ENCODE measurements at places on chromosomes 16 and 17.
A peak's percentile ranks its signal among the peaks of the same experiment; 100 is the strongest.

DNA sequence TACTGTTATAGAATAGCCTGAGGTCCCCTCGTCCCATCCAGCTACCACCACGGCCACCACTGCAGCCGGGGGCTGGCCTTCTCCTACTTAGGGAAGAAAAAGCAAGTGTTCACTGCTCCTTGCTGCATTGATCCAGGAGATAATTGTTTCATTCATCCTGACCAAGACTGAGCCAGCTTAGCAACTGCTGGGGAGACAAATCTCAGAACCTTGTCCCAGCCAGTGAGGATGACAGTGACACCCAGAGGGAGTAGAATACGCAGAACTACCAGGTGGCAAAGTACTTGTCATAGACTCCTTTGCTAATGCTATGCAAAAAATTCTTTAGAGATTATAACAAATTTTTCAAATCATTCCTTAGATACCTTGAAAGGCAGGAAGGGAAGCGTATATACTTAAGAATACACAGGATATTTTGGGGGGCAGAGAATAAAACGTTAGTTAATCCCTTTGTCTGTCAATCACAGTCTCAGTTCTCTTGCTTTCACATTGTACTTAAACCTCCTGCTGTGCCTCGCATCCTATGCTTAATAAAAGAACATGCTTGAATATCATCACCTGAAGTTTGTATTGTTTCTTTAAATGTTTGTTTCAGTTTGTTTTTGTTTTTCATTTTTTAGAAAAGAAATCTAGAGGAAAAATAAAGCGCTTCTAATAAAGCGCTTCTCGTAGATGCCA, 388.3 kb downstream of the MAF start:
- no peak for DNase-seq

DNA sequence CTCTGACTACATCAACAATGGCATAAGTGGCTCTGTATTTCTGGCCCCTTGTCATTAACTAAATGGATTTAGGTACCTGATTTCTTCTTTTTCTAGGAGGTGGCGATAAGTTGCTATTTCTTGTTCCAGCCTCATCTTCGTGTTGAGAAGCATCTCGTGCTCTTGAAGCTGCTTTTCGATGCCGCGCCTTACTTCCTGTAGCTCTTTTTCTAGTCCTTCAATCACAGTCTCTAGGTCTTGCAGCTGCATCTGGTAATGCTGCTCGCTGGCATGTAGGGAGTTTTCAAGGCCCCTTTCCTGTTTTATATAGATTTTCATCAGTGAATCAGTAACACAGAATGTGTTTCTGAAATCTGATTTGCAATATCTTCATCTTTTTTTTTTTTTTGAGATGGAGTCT, 5.1 kb downstream of the KRT222 start:
- no peak for DNase-seq

- DNase-seq: no peak
Measured at GRCh38 chr16:69724414-69724873, 1.9 kb downstream of the NQO1 start.

DNA sequence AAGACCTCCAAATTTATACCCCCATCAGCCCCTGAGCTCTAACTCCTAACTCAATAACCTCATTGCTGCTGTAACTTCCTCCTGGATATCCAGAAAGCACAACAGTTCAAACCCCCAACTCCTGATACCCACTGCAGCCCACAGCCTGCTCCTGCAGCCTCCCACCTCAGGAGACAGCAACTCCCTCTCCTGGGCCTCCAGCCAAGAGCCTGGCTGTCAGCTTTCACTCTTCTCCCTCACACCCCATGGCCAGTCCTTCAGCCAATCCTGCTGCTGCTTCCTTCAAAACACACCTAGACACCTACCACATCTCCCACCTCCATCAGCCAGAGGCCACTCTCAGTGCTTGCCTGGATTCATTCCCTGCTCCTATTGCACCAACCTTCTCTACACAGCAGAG, 5.4 kb downstream of the GINS2 start:
- no peak for DNase-seq

DNA sequence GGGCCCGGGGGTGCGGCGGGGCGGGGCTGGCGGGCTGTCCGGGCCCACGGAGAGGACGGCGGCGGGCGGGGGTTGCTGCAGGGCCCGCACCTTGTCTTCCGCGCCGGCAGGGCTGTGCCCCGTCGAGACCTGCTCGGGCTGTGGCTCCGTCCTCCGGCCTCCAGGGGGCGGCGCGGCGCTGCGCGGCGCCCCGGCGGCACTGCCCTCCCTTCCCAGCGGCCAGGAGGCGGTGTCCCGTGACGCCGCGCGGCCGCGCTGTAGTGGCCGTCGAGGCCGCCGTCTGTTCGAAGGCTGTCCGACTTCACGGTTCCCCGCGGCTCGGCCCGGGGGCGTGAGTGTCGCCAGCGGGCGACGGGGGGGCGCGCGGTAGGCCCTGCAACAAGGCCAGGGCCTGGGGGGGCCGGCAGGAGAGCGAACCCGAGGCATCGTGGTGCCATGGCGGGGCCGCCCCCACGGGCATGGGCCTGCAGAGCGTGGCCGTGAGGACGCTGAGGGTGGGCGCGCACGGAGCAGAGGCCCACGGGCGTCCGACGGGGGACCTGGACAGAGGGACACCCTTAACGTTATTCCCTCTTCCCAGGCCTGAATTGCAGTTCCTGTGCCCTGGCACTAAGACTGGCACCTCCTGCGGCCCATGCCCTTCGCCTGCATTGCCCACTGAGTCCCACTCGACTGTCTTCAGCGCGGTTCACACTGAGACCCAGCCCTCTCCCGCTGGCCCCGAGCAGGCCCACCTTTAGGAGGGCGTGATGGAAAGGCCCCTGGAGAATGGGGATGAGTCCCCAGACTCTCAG, at the start of gene PLEKHG4:
TSS of gene PLEKHG4 (plus strand) at position 237 of the 794 bp plus-strand sequence. CDS start at position 750, 513 bp downstream.
- DNase-seq: peak; percentile 76

DNA sequence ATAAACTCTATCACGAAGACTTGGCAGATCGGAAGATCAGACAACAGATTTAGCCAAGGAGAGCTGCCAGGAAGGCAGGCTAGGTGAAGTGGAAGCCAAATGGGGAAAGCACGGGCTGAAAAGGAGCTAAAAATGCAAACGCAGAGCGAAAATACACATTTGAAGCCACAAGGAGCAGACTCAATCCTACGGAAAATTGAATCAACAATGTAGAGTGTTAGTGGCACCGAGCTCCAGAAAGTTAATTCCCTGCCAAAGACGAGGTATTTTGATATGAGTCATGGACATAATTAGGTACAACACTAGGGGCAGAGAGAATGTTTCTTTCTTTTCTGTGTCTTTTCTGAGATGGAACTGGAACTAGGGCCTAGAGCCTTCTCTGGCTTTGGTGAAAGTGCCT, 20.7 kb downstream of the GSG1L start:
- no peak for DNase-seq

DNA sequence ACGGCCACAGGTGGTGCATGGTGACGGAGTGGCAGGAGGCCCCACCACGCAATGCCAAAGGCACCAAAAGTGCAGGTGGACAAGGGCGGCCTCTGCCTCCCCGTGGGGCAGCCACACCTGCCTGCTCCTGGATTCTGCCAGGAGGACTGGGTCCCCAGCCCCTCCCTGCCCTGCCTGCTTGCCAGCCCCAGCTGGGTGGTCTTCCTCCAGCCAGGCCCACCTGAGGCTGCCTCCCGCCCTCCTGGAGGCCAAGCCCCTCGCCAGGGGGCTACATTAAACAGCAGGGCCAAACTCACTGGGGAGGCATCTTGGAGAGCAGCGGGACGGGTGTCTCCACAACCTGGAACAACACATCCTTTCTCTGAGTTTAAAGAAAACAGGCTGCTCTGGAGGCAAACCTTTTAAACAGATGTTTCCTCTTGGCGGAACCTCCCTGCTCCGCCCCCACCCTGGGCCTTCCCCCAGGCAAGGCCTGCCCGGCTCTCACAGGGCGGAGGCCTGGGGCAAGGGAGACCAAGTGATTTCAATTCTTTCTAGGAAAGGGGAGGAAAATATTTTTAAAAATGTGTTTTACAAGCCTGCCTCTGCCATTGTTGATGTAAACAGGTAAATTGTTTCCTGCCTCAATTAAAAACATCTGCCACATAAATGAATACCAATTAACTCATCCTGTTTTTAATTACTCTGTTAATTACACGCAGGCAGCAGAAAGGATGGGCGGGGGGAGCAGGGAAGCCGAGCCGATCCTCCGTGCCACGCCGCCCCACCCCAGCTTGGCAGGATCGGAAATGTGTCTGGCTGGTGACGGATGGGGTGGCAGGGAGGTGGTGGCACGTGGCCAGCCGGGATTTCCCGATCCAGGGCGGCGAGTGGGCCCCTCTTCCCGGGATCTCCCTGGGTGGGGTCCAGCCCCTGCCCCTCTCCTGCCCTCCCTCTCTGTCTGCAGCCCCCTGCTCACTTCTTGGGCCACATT, 54.4 kb upstream of the PABPN1L start:
- no peak for DNase-seq

- DNase-seq: no peak
Measured at GRCh38 chr17:75342996-75343395, 53.8 kb upstream of the SLC25A19 start.

GRCh38 chr16:8096211-8096610, 494.1 kb downstream of the TMEM114 start:
- DNase-seq: no peak

DNA sequence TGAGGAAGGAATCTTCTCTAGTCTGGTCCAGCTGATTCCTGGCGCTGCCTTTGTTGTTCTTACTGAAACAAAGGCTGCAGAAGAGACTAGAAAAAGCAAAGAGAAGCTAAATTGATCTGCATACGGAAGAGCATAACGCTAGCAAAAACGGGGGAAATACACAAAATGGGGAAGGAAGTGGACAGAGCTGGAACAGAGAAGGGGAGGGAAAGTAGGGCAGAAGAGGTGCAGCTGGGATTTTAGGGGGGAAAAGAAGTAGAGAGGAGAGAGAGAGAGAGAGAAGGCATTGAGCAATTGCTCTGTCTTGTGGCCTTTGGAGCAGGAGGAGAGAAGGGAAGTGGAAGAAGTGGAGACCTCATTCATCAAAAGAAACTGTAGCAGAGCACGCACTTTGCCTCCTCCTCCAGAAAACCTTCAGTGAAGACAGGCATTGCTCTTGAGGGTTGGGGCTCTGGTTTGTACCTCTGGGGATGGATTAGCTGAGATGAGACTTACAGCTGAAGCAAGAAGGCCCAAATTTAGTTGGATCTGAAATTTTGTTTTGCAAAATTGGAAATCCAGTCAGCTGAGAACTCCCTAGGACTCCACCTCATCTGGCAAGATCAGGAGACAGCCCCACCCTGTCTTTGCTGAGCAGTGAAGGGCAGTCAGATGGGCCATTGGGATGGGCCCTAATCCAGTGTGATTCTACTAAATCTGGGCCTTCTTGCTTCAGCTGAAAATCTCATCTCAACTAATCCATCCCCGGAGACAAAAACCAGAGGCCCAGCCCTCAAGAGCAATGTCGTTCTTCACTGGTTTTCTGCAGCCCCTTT, 55.8 kb downstream of the CDRT4 start:
- no peak for DNase-seq

DNA sequence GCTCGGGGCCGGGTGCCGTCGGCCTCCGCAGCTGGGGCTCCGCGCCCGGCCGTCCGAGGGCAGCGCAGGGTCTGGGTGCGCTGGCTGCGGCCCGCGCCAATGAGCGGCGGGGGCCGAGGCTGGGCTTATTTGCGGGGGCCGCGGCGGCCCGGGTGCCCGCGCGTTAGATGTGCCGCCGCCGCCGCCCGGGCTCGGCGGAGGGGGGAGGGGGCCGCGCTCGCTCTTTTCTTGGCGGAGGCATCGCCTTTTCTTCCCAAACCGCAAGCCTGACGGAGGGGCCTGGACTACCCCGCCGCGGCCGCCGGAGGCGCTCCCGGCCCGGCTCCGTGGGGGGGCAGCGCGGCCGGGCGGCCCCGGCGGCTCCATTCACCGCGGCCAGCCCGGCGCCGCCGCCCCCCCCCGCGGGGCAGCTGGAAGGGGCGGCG, at the start of gene NOTUM:
TSS of gene NOTUM (minus strand) at position 101 of the 425 bp plus-strand sequence. CDS start 278 bp downstream, outside the sequence.
- DNase-seq: no peak

DNA sequence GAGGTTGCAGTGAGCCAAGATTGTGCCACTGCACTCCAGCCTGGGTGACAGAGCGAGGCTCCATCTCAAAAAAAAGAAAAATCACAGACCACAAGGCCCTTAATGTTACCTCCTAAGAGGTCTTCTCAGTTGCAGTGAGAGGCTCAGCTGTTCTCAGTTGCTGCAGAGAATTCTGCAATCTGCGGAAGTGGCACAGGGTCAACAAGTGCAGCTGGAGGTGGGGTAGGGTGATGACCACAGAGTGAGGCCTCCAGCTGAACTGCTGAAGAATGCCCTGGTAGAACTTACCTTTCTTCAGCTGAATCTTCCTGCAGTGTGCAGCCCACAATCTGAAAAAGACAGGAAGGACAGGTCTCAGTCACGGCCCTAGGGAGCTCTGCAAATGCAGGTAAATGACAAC, 26.3 kb downstream of the CNTNAP1 start:
- DNase-seq: no peak

DNA sequence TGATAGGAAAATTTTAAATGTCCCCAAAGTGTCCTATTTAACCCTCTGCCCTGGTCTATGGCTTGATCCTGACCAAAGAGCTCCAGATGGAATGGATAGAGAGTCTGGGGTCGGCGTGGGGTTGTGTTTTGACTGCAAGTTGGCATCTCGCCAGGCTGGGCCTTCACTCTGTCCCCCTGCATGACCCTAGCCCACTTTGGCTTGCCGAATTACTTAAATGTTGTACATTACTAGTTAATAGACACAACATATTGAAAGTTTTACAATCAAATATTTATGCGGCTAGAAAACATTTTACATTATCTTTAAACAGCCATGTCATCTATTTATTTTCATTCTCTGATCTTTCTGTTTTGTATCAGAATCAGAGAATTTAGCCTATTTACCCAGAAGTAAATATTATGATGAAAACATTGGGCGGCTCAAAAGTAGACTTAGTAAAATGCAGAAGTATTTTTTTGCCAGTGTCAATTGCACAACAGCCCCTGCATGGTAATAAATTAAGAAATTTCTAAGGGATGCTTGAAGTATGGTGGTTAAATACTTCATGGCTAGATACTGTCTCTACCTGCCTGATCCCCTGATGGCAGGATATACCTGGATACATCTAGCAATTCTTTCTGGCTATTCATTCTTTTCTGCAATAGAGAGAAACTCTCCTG, 18.8 kb upstream of the MYOCD start:
- no peak for DNase-seq

DNA sequence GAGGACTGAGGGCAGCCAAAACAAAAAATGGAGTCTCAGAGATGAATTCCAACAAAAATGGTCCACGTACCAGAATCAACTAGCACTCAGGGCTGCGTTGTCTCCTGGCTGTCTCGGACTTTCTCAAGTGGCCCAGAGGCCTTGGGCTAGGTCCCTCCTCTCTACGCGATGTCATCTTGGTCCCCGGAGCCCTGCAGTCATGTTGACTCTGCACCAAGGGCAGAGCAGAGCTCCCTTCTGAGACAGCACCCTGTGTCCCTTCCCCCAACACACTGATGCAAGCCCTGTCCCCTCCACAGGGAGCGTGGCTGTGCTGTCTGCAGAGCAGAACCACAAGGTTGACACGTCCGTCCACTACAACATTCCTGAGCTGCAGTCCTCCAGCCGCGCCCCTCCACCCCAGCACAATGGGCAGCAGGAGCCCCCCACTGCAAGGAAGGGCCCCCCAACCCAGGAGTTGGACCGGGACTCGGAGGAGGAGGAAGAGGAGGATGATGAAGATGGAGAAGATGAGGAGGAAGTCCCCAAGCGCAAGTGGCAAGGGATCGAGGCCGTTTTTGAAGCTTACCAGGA, 20.8 kb downstream of the GINS2 start:
- no peak for DNase-seq

GRCh38 chr16:81565321-81566028, 120.9 kb downstream of the CMIP start:
- no peak for DNase-seq
